ENCODE measurements at places on chromosomes 1 and 21.

DNA sequence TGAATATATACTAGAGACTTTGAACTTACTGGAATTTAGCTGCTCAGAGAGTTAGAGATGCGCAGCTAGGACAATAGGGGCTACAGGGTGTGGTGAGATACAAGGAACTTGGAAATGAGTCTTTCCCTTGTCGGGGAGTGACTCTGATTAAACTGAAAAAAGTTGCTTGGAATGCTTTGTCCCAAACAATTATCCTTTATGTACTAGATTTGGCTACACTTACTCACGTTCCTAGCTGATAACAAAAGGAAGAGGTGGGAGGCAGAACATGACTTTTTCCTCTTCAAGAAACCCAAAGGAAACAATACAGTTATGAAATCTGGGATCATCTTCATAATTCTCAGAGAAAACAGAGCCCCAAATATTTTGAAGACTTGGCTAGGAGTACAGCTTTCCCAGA lies 6.9 kb upstream of the CGN start:
- no peak for DNase-seq

GRCh38 chr1:183711741-183712361 lies 58.7 kb upstream of the APOBEC4 start:
- no peak for DNase-seq

DNA sequence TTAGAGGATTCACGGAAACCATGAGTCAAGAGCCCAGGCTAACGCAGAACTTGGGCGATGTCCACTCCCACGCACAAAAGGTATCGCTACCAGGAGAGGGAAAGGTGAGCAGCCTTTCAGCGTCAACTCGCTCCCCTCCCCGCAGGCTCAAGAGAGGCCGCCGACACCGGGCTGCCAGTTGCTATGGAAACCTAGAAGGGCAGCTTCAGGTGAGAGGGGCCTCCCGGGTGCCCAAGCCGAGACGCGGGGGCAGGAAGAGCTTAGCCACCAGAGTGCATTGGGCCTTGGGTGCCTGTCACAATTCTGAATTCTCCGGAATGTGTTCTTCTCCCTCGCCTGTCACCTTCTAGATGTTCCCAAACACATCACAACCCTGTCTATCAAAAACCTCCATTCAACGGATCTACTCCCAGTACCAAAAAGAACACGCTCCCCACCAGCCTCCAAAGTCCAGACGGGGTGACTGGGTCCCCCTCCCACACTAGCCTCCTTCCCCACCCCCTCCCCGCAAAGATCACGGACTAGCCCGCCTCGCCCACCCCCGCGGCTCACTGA lies 694 bp downstream of the MEAF6 start:
- DNase-seq: no peak

DNA sequence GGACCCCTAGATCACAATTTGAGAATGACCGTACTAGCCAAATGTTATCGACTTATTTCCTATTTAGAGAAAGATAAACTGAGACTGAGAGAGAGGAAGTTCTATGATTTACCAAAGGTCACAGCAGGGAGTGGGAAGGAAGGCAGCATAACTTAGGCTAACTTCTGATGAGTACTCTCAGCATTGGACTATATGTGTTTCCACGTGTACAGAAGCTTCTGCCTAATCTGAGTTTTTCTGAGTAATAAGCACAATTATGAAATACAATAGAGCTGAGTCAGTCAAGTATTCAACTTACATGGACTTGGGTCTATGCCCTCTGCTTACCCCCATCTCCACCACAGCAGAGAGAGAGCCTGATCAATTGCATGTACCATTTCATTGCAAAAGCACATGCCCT lies 88.1 kb upstream of the HIVEP3 start:
- DNase-seq: no peak

DNA sequence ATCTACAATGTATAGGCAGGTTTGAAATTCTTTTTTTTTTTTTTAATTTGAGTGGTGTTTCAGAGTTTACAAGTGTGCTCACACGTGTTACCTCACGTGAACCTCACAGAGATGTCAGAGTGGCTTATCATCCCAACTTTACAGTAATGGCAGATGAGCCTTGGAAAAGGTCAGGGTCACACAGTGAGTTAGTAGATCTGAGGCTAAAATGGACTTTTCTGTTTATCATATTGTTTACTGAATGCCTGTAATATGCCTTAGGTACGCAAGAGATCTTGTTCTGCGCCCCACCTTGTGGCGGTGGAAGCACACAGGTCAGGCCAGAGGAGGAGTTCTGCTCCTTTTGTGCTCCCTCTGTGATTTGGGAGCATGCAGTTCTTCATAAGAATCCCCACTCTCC lies 80.0 kb downstream of the DYRK1A start:
- DNase-seq: no peak

DNA sequence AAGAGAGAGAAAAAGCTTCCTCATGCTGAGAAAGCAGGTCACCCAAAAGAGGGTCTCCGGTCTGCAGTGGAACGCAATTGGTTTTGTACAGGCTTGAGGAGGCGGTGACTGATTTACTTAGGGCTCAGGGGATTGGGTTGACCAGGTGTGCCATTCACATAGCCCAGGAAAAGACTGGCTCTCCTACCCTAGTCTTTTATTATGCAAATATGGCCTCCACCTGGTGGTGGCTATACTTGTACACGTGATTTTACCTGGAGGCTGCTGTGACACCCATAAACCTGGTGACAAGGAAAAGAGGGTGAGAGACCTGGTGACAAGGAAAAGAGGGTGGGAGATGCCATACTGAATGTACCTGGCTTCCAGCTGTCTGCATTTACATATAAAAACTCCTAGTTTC lies 49.9 kb downstream of the DNTTIP2 start:
- no peak for DNase-seq

DNA sequence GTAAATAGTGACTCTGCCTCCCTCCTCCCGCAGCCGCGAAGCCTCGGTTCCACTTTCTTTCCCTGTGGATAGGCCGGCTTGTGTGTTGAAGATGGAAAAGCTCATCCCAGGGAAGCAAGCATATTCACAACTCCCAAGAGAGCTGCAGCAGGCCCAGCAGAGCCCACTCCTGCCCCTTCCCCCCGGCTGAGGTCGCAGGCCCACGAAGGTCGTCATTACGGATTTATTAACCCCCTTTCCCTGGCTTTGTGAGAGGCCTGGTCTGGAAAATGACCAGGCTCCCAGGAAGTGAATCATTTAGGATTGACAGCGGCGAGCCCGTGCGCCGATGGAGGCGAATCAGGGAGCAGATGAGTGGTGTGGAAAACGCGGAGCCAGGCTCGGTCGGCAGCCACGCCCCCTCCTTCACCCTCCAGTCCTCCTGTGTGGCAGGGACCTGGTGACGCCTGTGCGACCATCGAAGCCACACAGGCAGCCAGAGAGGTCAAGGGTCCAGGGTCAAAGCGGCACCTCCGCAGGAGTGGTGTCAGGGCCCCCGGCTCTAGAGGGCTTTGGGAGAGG lies 93.4 kb downstream of the PRDM16 start:
- DNase-seq: no peak

- no peak for DNase-seq
Observed at GRCh38 chr1:165954940-165955339, 127.5 kb downstream of the UCK2 start.

- DNase-seq: no peak
Observed at GRCh38 chr1:150295476-150295875, 1.8 kb downstream of the MRPS21 start.

DNA sequence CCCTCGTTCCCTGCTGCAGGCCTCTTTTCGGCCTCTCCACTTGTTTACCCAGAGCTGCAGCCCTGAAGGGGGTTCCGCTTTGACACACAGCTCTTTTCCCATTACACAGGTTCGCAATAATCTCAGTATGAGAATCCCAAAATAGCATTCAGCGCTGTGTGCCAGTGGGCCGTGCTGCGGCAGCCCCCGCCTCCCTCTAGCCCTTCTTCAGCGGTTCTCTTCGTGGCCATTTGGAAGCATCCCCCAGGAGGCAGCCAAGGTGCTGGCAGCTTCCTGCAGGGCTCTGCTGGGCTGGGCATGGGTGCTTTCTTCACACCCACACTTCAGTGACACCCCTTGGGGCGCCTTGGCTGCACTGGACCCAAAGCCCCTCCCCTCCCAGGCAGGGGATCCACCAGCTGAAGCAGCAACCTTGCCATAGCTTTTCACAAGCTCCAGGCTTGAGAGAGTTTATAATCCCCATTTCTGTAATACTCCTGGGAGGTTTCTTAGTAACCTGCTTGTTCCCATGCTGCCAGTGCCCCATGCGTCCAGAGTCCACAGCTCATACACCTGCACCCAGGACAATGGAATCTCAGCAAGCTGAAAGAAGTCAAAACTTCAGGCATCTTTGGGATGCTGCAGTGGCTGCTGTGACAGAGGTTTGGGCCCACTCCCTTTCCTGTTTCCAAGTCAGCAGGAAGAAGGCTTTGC lies 8.1 kb downstream of the NCF2 start:
- DNase-seq: no peak

DNA sequence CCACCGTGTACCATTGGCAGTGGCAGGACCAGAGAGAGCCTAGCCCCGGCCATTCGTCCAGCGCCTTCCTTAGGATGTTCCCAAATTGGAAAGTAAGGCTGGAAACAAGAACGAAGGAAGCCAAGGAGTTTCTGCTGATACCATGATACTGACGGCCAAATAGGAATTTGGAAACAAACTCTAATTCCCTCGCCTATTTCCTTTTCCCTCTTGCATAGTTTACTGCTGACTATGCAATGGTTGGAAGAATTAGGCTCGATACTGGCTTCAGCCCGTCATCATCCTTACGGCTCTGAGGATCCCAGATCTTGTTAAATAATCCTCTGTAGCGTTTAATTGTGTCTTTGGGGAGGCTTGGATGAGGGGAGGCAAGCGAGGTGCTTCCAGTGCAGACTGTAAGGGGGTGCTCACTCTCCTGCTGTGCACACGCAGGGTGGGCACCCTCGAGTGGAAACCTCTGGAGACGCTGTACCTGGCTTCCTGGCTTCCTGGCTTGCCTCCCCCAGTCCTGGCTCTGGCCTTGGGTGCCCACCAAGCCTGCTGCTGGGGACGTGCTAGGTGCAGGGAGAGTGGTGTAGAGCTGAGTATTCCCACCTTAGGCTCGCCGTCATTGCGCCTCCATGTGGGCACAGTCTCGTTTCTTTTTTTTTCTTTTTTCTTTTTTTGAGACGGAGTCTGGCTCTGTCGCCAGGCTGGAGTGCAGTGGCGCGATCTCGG lies 27.4 kb upstream of the CAMTA1 start:
- no peak for DNase-seq

GRCh38 chr1:41368366-41368765 lies 7.1 kb downstream of the FOXO6 start:
- peak; percentile 32 for DNase-seq

- no peak for DNase-seq
Observed at GRCh38 chr1:220734571-220735326, 13.4 kb upstream of the MTARC2 start.

- no peak for DNase-seq
Observed at GRCh38 chr1:232186931-232187330, 443.0 kb downstream of the SIPA1L2 start.

- peak; percentile 73 for DNase-seq
Observed at GRCh38 chr1:940107-941014, 16.6 kb downstream of the SAMD11 start.

GRCh38 chr1:236615399-236616148 lies 11.3 kb upstream of the HEATR1 start:
- no peak for DNase-seq

DNA sequence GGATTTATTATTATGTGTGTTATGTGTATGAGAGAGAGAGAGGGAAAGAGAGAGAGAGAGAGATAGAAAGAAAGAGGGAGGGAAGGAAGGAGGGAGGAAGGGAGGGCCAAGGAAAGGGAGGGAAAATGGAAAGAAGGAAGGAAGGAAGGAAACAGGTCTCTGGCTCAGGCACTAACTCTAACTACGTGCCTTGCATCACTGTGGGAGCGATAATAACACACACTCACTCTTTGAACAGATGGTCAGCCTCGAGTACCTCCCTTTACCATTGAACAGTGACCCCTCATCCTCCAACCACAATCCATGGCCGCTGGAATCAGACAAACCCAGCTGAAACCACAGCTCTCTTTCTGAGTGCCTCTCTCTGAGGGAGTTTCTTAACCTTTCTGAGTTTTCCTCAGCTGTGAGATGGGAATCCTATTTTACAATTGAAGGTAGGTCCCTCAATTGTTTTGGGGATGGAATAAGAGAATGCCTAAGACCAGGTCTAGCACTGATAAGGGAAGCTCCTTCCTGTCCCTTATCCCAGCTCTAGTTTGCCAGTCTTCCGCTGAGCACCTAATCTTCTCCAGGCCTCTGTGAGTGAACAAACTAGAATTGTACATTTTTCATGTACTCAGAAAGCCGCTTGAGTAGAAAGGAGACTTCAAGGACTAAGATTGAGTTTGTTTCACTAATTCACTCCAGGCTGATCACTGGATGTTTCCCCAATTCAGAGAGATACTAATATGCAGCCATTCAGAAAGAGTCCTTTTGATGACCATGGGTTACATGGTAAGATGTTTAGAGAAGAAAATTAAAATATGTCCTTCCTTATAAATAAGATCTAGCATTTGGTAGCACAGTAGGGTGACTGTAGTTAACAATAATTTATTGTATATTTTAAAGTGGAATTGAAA lies 62.8 kb downstream of the IRF2BP2 start:
- DNase-seq: no peak

- no peak for DNase-seq
Observed at GRCh38 chr1:84997667-84998600, 1.0 kb upstream of the MCOLN2 start.

GRCh38 chr21:39105341-39105765 lies 77.9 kb downstream of the PSMG1 start:
- no peak for DNase-seq

DNA sequence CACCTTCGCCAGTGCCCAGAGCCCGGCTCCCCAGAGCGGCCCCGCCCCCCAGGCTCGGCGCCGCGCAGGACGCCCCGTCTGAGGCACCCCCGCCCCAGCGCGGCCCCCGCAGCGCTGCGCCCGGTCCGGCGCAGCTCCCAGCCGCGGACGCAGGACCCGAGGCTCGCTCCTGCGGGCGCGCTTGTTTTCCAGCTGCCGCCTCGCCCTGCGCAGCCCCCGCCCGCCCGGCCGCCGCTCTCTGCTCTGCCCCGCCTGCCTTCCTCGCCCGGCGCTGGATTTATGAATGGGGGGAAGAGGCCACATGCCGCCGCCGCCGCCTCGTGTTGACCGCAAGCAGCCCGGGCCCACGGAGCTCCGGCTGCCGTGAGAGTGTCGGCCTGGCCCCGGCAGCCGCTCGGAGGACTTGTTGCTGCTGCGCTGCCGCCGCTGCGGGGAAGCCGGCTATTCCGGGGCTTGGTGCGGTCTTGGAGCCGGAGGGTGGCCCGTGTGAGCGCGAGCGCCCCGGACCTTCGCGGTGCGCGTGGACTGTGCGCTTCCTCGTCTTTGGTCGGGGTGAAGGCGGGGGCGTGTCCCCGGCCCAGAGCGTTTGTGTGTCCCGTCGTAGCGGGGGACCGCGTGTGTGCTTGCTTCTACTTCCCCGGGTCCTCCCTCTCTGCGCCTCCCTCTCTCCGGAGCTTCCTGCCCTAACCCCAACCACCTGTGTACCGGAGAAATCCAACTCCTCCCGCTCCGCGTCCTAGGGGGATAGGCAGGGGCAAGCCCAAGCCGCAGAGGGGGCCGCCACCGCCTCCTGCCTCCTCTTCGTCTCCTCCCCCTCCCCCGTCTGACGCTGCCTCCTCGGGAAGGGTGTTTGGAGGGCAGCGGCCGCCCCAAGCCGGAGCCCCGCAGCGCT lies 736 bp downstream of the KCNC4 start:
- DNase-seq: peak; percentile 50

GRCh38 chr1:41447995-41448770 lies 36.3 kb downstream of the EDN2 start:
- DNase-seq: no peak

GRCh38 chr1:93567255-93567918 lies 114.2 kb downstream of the BCAR3 start:
- peak; percentile 65 for DNase-seq
